ENCODE measurements at places on chromosomes 12 and 14.

- DNase-seq, result no peak
Observed at GRCh38 chr12:85461127-85461526, 181.1 kb downstream of the ALX1 start.

DNA sequence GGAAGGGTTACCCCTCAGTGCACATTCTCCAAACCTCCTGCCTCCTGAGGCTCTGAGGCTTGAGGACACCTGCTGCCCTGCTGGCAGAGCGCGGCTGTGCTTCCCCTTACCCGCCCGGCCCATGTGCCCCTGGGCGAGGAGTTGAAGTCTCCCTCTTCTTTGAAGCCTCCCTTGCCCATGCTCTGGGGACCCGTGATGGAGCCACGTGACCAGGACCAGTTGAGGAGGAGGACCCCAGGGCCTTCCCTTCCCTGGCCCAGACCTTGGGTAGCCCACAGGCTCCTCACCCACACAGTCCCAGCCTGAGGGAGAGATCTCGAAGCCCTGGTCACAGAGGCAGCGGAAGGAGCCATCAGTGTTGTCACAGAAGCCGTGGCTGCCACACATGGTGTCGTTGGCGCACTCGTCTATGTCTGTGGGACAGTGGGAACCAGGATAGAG, 12.9 kb downstream of the ISCA2 start:
- DNase-seq, result no peak

DNA sequence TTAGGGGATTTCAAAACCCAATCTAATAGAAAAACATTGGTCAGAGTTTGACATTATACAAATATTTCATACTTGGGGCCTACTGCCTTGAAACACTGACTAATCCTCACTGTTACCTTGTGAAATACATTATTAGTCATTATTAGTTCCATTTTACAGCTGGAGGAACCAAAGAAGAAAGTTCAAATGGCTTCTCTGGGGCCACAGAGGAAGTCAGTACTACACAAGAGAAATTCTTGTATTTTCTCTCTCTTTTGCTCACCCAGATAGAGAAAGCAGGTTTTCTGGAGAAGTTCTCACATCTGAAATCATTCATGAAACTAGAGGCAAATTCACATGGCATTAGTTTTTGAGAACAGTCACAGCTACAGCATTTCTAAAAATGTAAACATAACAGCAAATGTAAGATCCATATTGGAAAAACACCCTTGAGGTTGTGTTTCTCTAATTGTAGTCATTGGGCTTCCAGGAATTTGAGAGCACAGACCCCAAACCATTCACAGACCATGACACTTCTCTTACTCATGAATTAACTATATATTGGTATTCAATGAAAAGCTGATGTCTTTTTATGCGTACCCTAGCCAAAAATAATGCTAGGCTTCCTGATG, 83.0 kb downstream of the LLPH start:
- DNase-seq, result no peak

- DNase-seq, result no peak
Observed at GRCh38 chr14:99413911-99414310, 66.7 kb downstream of the SETD3 start.

GRCh38 chr14:67358924-67359774, 455 bp downstream of the ATP6V1D start:
- no peak for DNase-seq

GRCh38 chr12:64010069-64010686, 165.7 kb downstream of the SRGAP1 start:
- no peak for DNase-seq

DNA sequence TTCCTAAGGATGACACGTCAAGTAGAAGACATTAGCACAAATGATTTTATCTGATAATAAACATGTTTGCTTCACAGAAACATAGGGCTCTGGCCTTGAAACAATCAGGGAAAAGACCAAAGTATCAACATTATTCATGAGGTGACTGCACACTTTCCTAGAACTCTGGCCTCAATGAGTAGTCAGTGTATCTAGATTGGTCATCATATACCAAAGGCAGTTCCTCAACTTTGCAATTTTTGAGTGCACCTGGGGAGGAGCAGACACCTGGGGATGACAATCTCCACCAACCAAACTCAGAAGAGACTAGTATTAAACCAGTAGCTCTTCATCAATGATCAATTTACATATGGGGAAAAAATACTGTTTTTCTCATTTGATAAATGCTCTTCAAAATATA, 4.5 kb downstream of the EDDM3A start:
- DNase-seq, result no peak

- no peak for DNase-seq
Observed at GRCh38 chr12:57852620-57853500, 6.3 kb upstream of the CTDSP2 start.

- no peak for DNase-seq
Observed at GRCh38 chr12:43730283-43730682, 28.3 kb downstream of the PUS7L start.
